ENCODE measurements at places on chromosomes 2 and 18.

GRCh38 chr2:203490391-203490790, 44.7 kb downstream of the RAPH1 start:
- no peak for DNase-seq

DNA sequence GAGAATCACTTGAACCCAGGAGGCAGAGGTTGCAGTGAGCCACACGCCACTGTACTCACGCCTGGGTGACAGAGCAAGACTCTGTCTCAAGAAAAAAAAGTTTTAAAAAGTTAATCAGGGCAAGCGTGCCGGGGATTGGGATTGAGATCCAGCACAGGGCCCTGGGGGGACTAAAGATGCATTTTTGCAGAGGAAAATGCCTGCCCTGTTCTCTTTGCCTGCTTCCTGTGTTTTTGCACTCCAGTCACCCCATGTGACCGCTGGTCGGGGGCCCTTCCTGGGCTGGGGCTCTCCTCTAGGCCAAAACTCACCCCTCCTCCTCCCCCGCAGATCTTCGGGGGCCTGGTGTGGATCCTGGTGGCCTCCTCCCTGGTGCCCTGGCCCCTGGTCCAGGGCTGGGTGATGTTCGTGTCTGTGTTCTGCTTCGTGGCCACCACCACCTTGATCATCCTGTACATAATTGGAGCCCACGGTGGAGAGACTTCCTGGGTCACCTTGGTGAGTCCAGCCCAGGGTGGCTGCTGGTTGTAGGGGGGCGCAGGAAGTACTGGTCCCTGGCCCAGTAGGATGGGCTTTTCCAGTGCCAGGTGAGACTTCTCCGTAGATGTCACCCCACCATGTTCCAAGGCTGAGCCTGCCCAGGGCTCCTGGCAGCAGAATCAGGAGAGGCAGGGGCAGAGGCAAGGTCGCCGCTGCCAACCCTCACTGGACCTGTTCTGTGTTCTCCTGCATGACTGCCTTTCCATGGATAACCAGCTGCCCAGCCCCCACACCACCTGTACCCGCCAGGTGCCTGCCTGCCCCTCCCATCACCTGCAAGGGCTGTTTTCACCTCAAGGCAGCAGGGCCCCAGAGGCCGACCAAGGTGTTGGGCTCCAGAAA, 22.4 kb downstream of the MAL start:
- DNase-seq = no peak

DNA sequence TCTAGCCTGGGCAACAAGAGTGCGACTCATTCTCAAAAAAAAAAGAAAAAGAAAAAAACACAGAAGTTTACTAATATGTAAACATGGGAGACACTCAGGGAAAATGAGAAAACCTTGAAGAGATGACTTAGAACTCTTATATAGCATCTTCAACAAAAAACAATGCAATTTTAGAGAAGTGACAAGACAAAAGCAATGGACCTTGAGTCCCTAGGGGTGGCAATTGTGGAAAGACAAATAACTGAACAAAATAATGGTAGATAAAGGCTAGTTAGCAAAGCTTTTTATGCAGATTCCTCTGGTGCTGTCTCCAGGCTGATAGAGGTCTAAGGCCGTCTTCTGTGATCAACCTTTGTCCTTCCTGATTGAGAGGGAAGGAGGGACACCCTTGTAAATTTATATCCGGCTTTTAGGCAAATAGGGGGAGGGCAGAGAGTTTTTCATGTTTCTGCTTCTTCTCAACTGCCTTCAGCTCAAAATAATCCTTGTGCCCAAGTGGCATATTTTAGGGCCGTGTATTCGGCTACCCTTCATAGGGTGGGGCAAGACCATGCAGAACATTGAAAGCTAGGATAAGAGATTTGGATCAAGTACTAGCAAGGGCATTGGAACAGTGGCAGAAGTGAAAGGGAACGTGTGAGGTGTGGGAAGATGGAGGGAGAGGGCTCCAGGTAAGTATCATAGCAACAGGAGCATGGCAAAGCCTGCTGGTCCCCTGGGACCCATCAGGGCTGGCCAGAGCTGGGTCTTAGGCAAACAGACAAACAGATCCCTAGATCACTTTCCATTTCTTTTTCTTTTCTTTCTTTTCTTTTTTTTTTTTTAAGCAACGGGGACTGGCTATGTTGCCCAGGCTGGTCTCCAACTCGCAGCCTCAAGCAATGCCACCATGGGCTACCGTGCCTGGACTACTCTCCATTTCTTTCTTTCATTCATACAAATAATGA, 116.2 kb upstream of the STPG4 start:
- DNase-seq = no peak

GRCh38 chr2:229445019-229445418, 173.9 kb upstream of the PID1 start:
- no peak for DNase-seq

DNA sequence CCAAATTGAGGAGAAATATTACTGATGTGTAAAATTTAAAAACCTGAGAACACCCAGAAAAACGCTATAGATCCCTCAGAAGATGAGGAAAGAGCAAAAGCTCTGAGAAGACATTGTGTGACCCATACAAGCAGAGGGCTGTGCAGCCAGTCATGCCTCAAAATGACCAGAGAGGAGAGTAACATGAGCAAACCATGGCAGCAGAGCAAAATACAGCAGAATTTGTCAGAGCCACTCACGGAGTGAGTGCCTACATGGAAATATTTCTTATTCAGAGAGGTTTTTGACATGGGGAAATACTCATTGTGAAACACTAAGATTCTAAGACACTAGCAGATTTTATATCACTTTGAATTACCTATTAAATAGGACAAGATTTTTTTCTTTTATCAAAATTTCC, 96.8 kb upstream of the DNAJC10 start:
- DNase-seq = no peak

DNA sequence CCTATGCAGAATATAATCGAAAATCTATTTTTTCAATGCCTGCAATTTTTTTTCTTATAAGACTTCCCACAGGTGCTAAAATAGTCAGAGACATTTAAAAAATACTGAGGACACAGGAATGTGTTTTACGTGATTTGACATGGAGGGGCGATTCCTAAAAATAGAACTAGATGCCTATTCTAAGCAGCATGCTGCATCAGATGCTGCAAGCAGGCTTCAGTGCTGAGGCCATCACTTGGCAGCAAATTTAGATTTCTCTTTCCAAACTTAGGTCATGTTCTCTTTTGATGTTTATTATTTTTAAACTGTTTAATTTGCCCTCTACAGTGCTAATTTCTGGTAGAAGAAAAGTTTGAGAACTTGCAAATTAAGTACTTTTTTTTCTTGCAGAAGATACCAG, 43.7 kb upstream of the NCK2 start:
- no peak for DNase-seq

GRCh38 chr18:79815657-79816056, 17.9 kb downstream of the KCNG2 start:
- DNase-seq = no peak

DNA sequence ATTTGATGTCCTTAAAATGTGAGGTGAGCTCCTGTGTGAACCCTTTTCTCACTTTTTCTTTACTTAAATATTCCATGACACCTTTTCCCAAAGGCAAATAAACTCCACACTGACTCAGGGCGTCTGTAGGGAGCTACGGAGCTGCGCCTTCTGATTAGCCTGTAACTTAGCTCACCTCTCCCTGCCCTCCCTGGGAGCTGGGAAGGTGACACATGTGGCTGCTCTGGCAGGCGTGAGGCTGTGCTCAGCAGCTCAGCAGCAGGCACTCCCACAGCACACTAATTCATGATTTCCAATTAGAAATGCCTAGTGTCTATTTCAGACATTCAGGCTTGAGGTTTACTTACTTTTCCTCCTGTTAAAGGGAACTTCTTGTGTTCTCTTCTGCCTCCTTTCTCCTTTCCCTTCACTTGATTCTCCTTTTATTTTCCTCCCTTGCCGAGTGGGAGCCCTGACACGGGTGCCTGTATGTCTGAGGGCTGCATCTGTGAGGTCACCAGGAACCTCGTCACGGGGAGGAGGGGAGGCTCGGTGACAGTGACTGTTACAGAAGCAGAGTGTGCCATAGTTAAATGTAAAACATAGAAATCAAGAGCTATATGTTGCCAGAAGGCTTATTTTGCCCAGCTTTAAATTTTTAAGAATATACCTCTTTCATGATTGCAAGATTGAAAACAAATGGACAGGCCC, 437.1 kb downstream of the DCDC2C start:
- DNase-seq = no peak

- DNase-seq = no peak
Observed at GRCh38 chr2:166449439-166449838, 44.6 kb downstream of the SCN7A start.

DNA sequence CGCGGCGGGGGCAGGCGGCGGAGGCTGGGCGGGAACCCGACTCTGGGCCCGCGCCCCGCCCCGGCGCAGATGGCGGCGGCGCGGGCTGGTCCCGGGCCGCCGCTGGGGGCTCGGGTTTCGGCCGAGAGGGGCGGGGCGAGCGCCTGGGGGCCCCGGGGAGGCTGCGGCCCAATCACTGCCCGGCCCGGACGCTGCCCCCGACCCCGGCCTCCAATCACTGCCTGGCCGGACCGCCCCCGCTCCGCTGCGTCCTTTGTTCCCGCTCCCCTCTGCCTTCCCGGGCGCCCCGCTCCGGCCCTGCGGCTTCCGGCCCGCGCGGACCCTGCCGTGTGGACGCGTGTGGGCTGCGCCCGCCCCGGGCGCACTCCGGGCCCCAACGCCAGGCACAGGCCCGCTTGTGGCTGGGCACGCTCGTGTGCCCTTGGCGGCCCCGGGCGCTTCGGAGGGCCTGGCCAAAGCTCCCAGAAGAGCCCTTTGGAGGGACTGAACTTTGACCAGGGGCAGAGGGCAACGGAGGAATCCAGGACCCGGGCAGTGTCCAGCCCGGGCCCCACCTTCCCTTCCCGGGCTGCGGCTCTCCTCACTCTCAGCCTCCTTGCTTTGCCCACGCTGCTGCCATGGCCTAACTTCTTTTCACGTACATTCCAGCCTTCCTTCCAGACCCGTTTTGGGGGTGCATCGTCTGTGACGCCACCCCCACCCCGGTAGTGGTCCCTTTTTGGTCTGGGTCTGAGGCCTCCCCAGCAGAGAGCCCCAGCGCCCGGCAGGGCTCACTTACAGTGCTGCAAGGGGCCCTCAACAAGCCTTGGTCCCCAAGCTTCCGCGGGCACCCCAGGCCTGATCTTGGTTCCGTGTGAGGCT, 27.1 kb upstream of the PTMA start:
- DNase-seq = no peak

DNA sequence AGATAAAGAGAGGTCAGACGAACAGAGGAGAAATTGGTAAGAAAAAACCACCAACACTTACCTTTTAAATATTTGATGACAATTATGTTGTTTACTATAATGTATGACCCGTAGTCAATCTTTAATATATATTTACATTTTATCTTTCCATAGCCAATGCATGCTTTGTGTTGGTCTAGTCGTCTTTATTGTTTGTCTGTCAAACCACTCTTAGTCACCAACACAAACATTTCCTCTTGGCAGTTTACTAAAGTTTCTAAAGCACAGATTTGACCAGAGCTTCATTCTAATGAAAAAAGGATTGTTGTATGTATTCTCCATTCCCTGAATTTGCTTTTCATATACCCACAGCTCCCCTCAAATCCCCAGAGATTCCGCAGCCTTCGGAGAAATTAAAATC, 784.7 kb upstream of the PIK3C3 start:
- no peak for DNase-seq

DNA sequence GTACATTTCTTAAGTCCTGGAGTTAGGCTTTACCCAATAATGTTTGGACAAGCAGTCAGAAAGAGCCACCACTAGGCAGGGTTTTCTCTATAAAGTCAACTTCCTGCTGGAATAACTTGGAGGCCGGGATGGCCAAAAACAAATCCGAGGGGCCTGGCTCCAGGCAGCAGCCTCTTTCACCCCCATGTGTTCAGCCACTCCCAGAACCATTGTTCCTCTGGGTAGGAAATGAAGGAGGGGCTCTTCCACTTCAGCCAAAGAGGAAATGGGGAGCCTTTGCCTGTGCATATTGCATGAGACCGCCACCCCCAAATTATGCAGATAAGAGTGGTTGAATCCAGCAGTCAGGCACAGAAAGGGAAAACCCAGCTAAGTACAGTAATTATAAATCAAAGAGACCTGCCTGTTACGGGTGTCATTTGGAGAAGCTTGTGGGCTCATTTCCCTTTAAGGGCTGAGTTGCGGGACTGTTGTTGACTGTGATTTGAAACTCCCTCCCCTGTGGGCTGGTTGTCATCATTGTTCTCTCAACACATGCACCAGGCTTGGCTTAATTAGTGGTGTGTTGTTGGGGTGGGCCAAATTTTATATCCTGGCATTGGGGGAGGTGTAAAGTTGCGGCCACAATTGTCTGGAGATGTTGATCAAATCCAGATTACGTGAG, 212.8 kb upstream of the SOX11 start:
- no peak for DNase-seq

DNA sequence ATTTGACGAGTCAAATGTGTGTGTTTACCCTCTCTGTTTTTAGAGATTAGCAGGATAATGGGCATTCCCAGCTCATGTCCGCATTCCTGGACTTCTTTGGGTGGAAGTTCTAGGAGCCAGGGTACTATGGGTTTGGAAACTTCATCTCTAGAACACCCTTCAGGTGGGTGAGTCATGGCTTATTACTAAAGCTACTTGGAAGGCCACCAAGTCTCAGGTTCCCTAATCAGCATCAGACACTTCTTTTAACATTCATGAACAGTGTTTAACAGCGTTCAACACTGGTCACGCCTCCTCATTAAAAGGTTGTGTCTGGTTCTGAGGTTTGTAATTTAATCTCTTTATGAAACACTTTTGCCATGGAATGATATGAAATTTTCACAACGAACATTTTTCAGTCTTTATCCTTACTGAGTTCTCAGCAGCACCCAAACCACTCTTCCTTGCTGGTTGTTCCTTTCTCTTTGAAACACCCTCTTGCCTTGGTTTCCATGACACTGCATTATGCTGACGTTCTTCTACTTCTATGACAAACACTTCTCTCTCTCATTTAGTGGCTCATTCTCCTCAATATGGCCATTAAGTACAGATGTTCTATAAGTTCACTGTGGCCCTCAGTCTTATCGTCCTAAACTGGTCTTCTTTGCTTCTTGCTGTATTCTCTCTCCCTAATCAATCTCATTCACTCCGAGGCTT, 49.3 kb downstream of the MMADHC start:
- DNase-seq = no peak

GRCh38 chr2:150282357-150282756, 205.1 kb downstream of the RND3 start:
- no peak for DNase-seq

GRCh38 chr18:52009958-52010357, 330.0 kb upstream of the DCC start:
- no peak for DNase-seq

- DNase-seq = no peak
Observed at GRCh38 chr18:2917259-2918047, 70.6 kb downstream of the EMILIN2 start.

- DNase-seq = no peak
Observed at GRCh38 chr2:34365932-34366331, 766.8 kb upstream of the FAM98A start.

DNA sequence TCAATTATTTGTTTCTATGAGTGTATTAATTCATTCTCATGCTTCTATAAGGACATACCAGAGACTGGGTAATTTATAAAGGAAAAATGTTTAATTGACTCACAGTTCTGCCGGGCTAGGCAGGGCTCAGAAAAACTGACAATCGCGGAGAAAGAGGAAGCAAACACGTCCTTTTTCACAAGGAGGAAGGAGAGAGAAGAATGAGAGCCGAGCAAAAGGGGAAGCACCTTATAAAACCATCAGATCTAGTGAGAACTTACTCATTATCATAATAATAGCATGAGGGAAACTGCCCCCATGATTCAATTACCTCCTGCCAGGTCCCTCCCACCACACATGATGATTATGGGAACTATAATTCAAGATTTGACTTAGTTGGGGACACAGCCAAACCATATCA, 294.0 kb downstream of the DSC3 start:
- no peak for DNase-seq

- DNase-seq = no peak
Observed at GRCh38 chr18:70553245-70553935, 264.5 kb downstream of the SOCS6 start.

Measured in stimulated activated CD4-positive, alpha-beta T cell treated with anti-CD3 and anti-CD28 coated beads, Interleukin-1b, Interleukin-23, amount 100 ng/mL, for 1 hour (primary cell).